ENCODE measurements at places on chromosomes 13 and 19.
A peak's percentile ranks its signal among the peaks of the same experiment; 100 is the strongest.

GRCh38 chr19:3554254-3555083 lies 2.9 kb downstream of the MFSD12 start:
- DNase-seq = no peak

DNA sequence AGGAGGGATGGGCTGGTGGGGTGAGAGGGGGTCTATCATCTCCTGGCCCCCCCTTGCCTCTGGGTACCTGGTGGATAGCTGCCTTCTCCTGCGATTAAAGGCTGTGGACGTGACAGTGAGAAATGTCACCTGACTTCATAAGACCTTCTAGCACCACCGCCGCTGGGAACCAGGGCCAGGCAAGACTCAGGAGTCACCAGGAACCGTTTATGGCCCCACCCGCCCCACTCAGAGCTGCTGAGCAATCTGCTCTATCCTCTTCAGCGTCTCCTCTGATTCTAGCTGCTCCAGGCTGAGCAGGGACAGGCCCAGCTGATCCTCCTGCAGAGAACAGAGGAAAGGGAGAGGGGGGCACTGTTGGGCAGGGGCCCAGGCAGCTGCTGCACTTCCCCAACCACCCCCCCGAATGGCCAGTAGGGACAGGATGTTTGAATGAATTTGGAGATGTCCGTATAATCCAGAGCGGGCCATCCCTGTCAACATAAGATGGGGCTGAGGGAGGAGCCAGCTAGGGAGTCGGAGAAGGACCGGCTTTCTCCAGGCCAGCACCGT lies 10.9 kb downstream of the KLC3 start:
- no peak for DNase-seq

GRCh38 chr13:33145667-33146066 lies 129.4 kb downstream of the KL start:
- DNase-seq = no peak

DNA sequence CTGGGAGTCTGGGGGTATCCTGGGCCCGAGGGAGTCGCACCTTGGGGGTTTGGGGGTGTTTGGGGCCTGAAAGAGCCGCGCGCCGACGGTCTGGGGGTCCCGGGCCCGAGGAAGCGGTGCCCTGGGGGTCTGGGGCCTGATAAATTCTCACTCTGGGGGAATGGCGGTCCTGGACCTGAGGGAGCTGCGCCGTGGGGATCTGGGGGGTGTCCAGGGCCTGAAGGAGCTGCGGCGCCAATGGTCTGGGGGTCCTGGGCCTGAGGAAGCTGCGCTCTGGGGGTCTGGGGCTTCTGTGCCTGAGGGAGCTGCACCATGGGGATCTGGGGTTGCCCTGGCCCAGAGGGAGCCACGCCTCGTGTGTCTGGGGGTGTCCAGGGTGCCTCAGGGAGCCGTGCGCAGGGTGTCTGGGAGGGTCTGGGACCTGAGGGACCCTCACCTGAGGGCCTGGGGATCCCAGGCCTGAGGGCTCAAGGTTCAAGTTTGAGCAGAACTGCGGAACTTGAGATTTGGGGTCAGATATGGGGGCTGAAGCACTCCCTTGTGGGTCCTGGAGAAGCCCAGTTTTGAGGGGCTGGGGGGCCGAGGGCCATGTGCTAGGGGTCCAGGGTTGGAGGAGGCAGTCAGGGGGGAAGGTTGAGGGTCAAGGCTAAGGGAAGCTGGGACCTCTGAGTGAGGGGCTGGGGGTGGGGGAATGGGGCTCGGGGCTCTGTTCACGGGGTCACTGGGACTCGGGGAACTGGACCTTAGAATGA lies 1.1 kb downstream of the HDGFL2 start:
- no peak for DNase-seq

GRCh38 chr13:37769078-37769477 lies 100.5 kb downstream of the TRPC4 start:
- DNase-seq = no peak

DNA sequence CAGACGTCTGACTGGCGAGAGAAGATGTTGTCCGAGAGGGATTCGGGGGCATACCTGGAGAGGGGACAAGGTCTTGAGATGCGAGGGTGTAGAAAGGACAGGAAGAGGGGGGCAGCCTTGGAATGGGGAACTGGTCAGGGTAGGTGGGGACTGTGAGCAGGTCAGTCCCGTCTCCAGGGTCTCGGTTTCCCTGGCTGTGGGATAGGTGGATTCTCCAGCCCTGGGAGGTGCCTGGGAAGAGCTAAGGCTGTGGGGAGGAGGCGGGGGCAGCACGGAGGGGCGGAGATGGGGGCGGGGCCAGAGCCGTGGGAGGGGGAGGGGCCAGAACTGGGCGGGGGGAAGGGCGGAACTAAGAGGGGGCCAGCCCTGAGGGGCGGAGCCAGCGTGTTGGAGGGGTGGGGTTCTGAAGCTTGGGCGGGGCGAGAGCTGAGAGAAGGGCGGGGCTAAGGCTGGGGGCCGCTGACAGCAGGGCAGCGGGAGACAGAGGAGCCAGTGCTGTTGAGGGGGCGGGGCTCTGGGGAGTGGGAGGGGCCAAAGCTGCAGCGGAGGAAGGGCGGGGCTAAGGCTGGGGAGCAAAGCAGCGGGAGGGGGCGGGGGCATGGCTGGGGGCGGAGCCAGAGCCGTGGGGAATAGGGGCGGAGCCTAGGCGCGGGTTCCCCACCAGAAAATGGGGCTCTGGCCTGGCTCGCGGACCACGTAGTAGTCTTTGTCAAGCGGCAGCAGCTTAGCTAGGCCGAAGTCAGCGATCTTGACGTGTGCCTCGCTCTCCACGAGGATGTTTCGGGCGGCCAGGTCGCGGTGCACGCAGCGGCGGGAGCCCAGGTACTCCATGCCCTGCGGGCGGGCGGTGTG lies 9.5 kb upstream of the INSL3 start:
- DNase-seq = peak; percentile 71

DNA sequence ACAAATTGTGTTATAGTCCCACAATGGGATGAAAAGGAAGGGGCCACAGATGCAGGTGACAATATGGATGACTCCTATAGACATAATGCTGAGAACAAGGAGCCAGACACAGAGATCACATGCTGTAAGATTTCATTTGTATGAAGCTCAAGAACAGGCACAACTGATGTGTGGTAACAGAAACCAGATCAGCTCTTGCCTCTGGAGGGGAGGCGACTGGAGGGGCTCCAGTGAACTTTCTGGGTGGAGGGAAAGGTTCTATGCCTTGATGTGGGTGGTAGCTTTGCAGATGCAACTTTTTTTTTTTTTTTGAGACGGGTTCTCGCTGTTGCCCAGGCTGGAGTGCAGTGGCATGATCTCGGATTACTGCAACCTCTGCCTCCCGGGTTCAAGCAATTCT lies 6.0 kb upstream of the RABAC1 start:
- DNase-seq = no peak

DNA sequence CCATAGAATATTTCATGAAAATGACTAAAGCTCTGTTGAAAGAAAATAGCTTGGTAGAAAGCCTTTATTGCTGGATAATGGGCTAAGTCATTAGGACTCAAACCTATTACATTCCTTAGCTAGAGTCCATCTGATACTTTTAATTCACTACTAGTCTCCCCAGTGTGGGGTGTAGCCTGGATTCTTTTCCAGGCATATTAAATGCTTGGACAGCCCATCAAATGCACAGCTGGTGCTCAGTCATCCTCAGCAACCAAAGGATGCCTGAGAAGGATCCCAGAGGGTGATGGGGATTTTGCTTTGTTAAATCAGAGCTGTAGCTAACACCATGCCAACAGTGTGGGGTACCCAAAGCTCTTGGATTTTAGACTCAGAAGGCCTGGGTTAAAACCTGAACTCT lies 153.5 kb downstream of the DLEU7 start:
- peak; percentile 5 for DNase-seq

DNA sequence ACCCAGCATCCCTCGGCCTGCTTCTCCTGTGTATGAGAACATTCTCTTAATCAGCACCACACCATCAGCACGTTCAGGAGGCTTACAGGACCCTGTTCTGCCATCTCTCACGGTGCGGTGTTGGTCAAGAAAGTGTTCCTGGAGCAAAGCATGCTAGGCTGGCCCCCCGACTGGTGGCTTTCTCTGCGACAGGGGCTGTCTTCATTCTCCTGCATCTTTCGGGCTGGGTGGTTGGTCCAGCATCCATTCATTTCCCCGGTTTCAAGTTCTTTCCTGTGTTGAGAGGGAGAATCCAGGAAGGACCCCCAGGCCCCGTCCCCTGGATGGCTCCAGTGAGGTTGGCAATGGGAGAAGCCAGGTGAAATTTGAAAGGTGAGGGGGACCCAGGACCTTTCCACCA lies 55.8 kb downstream of the C1QTNF9 start:
- no peak for DNase-seq

GRCh38 chr19:41863209-41863931 lies 3.3 kb downstream of the RPS19 start:
- DNase-seq = no peak

GRCh38 chr19:17931532-17932191 lies 1.2 kb upstream of the CCDC124 start:
- DNase-seq = no peak

DNA sequence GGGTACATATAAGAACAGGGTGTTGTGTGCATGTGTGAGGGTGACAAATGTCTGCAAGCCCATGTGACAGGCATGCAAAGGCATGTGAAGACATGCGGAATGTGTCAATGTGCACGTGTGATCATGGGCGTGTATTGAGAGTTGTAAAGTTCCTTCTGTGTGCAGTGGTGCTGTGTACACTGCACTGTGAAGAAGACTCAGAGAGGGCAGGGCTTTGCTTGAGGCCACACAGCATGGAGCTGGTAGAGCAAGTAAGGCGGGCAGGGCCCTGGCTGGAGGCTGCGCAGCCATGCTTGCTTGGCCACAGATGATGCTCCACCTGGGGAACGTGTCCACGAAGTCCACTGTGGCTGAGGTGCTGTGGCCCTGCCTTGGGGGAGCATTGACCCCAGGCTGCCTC lies 66.8 kb downstream of the PTPRS start:
- DNase-seq = no peak

DNA sequence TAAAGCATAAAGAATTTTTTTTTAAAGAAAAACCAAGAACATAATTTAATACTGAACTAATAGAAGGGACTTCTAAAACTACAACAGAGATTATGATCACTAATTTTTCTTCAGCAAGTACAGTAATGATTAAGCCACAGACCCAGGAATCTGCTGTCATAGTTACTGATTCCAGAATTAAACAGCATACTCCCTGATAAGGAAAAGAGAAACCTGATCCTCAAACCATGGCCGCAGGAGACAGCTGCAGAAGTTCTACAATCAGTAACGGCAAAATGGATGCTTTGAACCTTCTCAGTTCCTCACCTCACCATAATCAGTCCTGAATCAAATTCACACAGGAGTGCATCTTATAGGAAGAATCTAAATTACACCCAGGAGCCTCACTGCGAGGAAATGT lies 939.0 kb upstream of the SLITRK1 start:
- DNase-seq = peak; percentile 13

DNA sequence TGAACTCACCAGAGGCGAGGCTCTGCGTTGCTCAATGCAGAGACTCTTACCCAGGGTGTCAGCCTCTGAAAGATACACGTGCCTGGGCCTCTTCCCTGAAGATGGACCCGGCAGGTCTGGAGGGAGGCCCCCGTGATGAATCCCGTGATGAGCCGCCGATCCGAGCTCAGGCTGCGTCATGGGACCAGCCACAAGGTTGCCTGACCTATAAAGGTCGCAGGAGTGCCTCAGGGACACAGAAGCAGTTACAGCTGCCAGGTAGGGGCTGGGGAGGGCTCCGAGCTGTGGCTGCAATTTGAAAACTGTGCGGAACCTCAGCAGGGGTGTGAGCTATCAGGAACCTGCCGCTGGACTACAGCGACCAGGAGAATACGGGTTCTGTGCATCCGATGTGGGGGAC lies 10.5 kb upstream of the ATP11A start:
- DNase-seq = no peak

DNA sequence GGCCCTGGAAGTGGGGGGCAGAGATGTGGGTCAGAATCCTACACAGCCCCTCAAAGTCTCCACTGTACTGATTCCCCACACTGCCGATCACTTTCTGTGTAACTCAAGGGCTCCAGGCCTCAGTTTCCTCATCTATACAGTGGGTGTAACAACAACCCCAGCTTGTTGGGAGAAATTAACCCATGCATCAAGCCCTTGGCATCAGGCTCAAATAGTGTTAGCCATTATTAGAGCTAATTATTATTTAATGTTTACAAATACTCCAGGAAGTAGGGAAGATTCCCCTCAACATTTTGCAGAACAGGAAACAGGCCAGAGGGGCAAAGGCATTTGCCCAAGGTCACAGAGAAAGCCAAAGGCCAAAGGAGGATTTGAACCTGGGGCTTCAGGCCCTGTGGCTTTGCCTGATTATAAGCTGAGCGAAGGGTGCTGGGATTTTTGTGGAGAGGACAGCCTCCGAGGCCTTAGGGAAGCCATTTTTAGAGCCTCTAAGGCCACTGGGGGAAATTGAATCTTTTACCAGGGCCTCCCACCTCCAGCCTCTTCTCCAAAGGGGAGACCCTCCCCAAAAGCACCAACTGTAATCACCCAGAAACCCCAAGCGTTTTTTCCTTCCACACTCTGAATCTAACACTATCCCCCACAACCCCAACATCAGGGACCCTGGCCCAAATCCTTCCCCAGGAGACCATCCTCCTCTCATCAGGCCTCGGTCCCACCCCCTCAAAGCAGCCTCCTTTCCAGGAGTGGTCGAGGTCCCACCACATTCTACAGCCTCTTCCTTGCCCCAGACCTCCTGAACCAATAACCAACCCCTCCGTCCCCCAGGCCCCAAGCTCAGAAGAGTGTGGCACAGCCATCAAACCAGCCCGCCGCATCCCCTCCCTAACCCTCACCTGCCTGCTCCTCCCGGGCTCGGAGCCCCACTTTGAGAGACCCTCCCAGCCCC lies 1.1 kb downstream of the FKBP8 start:
- no peak for DNase-seq

GRCh38 chr19:18649371-18650020 lies 12.7 kb downstream of the KLHL26 start:
- DNase-seq = no peak

DNA sequence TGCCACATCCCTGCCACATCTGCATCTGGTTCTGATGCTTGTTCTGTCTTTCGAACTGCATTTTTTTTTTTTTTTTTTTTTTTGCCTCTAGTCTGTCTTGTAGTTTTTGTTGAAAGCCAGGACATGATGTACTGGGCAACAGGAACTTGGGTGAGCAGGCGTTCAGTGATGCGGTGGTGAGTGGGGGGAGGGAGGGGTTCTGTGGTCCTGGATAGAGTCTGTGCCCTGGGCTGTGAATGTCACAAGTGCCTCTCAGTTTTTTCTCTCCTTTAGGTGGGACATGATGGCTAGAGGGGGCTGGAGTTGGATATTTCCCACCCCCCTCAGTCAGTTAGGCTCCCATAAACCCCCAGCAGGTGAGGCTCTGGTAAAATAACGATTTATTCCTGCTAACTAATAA lies 3.5 kb downstream of the CEACAM4 start:
- DNase-seq = no peak

GRCh38 chr13:49553888-49554287 lies 31.5 kb downstream of the RCBTB1 start:
- no peak for DNase-seq

DNA sequence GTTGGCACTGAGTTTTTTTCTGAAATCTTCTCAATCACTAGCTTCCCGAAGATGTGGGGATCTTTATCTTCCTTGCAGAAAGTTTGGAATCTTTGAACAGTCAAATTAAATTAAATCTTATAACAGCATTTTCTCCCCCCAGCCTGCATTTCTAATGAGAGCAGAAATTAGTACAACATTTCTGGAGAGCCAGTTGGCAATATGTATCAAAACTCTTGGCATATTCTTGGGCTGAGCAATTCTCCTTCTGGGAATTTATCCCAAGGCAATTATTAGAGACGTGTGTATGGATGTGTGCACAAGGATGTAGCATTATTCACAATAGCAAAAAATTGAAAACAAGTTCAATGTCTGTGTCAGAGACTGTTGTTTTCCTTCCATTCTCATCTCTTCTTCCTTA lies 159.5 kb downstream of the OLFM4 start:
- no peak for DNase-seq

Measured in DMS 273 treated with DMSO at 0.1 percent for 48 hours (cell line).